Left cardiac atrium (tissue), 4 donors: ENCODE measurements at places on chromosomes 11 and 22. TPM values are rescaled to one million over a fixed set of nuclear protein-coding genes. Genes with fewer than 3 reads are reported as not detected.

- DNase-seq = no peak
Measured at GRCh38 chr11:97814325-97814959, 1206.3 kb upstream of the CNTN5 start.

DNA sequence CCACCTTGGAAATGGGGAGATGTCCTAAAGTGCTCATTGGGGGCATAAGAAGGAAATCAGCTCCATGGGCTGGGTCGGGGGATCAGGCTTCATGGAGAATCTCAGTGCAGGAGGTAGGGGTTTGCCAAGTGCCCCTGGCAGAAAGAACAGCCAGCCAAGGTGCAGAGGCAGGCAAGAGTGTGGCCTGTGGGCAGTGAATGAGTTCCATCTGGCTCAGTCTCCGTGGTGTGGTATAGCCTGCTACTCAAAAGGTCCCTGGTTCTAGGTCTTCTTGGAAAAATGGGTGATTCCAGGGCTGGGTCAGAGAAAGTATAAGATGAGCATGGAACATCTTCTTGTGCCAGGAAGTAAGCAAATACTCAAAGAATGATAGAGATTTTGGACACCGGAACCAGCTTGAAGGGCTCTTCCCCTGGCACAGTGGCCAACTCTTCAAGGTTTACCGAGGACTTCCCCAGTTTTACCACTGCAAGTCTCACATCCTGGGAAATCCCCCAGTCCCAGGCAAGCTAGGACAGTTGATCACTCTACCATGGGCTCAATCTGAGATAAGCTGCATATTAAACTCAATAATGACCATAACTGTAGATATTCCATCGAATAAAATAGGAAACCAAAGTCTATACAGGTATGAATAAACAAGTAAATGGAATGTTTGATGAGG lies 10.6 kb upstream of the ARAP1 start:
- no peak for DNase-seq

DNA sequence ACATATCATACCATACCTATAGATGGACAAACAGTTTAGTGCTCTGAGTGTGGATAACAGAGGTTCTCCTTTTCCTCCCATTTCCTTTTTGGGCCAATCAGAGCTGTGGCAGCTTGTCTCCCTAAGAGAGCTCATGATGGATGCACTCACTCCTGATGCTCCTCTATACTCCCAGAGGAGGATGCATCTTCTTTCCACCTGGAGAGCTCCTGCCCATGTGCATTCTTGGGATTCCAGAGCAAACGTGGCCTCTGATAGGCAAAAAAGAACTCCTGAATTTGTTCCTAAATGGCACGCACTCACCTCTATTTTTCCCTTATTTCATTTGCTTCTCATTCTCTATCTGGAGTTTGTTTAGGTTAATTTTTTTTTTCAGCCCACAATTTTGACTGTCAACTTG lies 2.9 kb downstream of the MRGPRX3 start:
- no peak for DNase-seq

DNA sequence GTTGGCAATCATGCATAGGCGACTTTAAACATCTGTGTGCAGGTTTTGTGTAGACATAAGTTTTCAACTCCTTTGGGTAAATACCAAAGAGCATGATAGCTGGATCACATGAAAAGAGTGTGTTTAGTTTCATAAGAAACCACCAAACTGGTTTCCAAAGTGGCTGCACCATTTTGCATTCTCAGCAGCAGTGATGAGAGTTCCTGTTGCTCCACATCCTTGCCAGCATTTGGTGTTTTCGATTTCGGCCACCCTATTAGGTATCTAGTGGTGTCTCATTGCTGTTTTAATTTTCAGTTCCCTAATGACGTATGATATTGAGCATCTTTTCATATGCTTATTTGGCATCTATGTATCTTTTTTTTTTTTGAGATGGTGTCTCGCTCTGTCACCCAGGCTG lies 62.8 kb upstream of the CCND1 start:
- no peak for DNase-seq

GRCh38 chr11:128941573-128942271 lies 949 bp downstream of the TP53AIP1 start:
- DNase-seq = no peak

- DNase-seq = no peak
Measured at GRCh38 chr11:80843266-80843974, 1402.6 kb upstream of the TENM4 start.

Gene INPP5J
- 13.3 TPM for total RNA-seq

Gene PAMR1
- 17.6 TPM for total RNA-seq
